ENCODE measurements at places on chromosomes 1 and 21.

DNA sequence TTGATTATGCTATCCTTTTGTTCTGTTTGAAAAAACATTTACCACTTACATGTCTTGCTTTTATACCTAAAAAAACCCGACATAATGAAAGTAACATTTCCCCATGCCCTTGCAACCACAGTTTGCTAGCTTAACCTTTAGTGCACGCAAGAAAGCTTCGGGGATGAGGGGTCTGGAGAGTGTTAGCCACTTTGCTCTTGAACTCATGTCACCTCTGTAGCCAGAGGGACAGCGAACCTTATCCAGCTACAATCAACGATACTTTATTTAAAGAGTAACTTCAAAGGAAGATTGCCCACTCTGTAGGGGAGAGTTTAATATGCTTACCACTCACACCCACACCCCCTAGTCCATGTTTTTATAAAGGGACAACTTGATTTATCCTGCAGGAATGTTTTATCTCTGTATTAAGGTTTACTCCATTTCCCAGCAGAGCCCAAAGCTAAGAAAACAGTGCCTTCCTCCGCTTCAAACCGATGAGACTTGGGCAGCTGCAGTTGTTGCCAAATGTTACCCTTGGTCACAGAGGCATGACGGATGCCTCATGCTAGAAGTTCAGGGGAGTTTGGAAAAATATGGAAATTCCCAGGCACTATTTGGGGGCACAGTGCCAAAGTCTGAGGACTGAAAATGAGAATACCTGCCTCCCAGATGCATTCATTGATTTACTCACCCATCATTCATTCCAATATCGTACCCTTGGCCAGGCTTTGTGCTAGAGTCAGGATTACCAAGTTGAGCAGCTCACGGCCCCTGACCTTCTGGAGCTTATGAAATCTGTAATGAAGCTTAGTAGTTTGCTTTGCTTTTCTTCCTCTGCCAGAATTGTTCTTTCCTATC, 61.4 kb upstream of the VCAM1 start:
- no peak for DNase-seq

DNA sequence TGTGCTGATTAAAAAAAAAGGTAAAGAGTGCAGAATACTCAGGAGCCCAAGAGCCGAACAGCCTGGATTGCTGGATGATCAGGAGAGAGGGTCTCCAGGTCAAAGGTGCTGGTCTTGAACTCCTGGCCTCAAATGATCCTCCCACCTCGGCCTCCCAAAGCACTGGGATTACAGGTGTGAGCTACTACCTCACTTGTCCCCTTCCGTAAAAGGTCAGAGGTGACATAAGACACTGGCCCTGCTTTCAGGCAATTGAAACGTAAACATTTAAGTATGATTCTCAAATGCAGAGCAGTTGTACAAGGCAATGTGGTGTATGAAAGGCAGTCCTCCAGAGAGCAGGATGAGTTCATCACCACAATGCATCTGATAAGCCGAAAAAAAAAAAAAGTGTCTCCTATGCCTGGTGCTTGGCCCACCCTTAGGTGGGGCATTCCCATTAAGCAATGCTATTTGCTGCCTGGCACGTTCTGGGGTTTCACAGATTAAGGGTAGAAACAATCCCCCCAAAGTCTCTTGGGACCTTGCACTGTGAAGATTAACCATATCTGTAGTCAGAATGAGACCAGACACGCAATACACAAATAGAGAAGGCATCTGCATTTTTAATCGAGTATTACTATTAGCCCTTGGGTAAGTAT, 47.7 kb downstream of the PARP1 start:
- no peak for DNase-seq

- no peak for DNase-seq
Observed at GRCh38 chr21:21137986-21138385, 139.8 kb downstream of the NCAM2 start.

- no peak for DNase-seq
Observed at GRCh38 chr1:30146448-30146847, 576.9 kb downstream of the MATN1 start.

DNA sequence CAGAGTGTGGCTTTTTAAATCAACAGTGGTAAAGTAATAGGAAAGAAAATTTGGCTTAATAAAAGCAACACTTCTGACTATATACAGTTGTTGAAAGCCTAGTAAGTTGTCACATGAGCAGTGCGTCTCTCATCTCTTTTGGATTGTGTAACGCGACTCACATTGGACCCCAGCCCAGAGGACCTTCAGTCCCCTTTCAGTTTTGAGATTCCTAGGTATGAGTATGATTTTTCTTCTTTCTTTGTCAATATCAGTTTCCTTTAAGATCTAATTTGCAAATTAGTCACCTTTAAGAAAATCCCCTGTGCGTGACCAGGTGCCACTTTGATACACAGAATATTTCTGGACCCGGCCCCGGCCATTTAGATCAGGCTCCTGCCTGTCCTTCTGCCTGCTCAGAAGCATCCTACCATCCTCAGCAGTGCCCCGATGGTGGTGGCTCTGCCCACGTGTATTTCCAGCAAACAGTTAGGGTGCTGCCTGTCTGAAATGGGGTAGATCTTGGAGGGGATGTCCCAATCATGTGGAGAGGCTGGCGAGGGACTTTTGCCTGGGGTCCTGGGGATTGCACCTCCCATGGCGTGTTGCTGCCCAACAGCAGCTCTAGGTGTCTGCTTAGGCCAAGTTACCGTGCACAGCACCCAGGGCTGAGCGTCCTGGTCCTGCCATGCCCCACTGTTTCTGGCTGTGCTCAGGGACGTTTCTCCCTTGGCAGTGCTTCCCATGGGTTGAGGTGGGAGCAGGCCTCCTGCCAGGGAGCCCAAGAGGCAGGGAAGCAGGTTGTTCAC, 21.1 kb downstream of the SNAP47 start:
- DNase-seq, result no peak

DNA sequence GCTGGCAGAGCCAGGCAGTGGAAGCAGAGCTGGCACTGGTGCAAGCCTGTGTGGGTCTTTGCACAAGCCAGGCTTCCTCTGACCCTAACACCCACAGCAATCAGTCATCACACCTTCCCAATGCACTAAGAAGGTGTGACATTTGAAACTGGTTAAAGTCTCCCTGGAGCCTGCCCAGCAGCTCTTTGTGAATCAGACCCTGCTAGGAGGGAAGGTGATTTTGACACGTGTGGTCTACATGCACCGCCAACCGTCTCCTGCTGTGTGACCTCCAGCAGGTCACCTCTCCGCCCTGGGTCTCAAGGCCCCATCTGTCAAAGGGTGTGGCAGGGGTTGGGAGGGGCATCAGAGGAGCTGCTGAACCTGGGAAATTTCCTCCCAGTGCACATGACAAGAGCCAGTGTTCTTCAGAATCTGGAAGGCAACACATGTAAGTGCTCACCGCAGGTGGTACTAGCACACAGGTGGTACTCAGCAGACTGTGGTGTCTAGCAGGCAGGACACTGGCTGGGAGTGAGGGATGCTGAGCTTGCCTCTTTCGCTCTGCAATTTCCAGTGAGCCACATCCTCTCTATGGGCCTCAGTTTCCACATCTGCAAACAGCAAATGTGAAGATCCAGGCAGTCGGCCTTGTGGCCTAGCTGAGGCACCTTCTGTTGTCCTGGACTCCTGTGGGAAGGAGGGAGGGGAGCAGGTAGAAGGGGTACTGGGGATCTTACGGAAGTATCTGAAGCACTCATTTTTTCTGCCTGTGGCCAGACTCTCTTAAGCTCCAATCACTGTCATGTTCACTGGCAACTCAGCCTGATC, 123.2 kb downstream of the DMRTB1 start:
- DNase-seq, result no peak

DNA sequence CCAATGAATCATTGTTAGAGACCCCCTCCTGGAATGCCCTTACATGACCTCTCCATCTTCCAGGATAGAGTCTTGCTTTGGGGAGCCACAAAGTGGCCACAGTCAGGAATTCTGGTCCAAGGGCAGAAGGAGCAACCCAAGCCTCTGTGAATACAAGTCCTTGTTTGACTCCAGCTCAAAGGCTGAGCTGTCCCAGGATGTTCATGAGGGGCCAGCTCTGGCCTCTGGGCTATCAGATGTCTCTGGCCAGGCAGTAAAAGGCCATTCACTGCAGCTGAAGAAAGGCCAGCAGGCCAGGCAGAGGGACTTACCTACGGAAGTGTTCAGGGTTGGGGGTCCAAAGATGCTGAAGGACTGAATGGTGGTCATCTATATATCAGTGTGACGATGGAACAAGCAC, 98.3 kb upstream of the IPO9 start:
- DNase-seq, result no peak

Measured in NCI-H510A treated with DMSO at 0.1 percent for 48 hours (cell line).